T-cell (primary cell): ENCODE measurements at places on chromosomes 1 and 21.

DNA sequence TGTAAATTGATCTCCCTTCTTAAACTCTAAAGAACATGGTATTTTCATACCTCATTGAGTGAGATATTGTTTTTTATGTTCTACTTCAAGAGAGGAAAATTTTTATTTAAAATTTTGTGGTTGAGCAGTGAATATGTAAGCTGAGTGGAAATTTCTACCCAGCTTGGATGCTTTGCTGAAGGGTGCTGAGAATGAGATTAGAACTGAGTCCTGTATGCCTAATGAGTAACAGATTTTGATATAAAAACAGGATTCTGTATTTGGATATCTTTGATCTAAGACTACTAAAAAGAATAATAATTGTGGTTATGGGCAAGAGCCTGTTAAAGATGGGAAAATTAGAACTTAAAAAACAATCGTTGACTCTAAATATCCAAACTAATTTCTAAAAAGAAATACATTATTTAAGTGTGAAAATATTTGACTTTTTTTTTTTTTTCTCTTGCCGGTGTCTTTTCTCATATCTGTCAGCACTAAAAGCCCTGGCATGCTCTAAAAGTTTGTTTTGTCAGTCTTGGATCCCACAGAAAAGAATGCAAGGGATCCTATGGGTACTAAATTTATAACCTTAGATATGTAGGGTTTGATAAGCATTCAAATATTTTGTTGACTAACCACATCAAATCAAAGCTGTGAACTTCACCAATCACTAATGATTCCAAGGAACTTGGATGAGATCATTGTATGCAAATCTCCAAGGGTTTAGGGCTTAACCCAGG is 652.3 kb downstream of the PTPRC start:
- no peak for DNase-seq

- DNase-seq: no peak
Measured at GRCh38 chr1:2592672-2593071, 6.1 kb downstream of the PRXL2B start.

DNA sequence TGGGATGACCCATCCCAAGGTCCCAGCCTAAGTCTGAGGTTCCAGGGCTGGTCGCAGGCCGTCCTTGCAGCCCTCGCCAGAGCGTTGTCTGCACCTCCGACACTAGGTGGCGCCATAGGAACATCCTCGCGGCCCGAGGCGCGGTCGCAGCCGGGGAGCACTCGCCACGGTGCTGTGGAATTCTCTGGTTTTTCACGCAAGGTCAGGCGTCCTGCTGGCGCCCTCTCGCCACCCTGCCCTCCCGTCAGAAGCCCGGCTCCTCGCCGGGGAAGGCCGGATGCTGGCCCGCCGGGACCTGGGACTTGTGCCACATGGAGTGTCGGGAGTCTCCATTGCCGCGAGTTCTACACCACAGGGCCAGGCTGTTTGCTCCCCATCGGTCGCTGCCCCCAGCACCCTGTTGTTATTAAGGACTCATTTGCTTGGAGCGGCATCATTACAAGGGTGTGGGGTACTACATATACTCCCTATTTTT is 196.8 kb upstream of the LMO4 start:
- peak; percentile 73 for DNase-seq

GRCh38 chr1:8704866-8705506 is 112.5 kb downstream of the RERE start:
- no peak for DNase-seq

DNA sequence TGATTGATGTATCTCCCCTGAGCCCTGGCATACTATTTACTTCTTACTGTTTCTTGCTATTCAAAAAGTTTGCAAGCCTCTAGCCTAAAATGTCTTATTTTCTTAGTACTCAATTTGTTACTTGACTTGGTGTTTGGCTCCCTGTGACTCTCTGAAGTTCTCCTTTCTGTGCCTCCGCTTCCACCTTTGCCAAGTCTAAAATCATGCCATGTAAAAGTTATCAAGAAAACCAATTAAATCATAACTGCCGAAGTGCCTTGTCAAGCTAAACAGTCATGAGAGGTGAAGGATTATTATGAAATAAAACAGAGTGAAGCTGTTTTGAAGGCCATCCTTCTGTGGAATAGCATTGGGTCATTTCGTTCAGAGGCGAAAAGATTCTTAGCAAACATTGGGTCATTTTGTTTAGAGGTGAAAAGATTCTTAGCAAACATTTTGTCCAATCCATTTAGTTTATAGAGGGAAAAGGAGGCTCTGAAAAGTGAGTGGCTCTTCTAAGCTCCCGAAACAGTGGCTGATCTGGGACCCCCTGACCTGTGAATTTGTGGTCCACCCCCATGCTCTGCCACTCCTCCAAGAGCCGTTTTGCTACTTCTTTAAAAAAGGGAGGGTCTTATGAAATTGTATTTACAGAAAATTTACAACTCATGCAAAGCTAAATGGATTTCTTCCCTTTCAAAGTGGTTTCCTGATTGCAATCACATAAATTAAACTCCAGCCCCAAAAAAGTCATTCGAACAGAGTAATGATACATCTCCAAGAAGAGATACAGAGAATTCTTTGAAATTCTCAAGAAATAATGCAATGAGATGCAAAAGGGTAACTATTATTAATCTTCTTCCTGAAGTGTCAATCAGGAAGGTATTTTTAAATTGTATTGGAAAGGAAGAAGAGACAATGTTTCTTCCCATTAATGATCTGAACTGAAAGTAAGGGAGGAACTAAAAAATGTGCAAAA is 141.4 kb downstream of the RUNX1 start:
- no peak for DNase-seq

GRCh38 chr1:194598098-194598497 is 1411.7 kb upstream of the B3GALT2 start:
- no peak for DNase-seq

GRCh38 chr1:224170748-224171478 is 12.1 kb upstream of the DEGS1 start:
- DNase-seq: peak; percentile 48

GRCh38 chr21:21196087-21196486 is 197.9 kb downstream of the NCAM2 start:
- no peak for DNase-seq

- DNase-seq: no peak
Measured at GRCh38 chr1:207868251-207868773, 42.6 kb downstream of the CD34 start.

DNA sequence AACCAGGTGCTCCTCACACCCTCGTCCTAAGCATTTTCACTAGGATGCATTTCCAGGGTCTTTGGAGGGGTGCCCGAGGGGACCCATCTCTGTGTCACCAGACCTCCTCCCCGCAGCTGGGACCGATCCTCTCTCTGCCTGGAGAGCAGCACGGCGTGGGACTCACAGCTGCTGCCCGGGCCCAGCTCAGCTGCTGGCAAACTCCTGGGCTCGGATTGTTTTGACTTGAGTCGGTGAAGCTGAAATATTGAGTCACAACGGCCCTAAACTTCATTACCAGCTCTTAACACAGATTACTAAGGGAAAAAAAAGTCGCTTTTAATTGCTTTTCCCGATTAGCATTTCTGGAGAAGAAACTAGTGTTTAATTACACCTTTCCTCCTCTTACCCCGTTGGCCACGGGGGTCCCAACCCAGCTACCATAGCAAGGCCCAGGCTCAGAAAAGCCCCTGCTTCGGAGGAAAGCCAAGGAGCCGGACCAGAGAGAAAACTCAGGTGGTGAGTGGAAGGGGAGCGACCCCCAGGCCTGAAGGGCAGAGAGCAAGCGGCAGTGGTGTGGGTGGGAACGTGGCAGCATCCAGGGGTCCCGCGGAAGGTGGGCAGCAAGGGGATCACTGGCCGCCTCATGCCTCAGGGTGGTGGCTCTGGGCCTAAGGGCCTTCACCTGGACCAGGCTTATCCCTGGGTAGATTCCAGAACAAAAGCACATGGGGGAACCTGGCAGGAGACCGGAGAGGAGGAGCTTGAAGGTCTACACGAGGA is 41.7 kb downstream of the CASZ1 start:
- no peak for DNase-seq

- no peak for DNase-seq
Measured at GRCh38 chr1:217067642-217068041, 344.4 kb upstream of the ESRRG start.
